HT1080 (cell line): ENCODE measurements at places on chromosomes 5 and 9. TPM values are rescaled to one million over a fixed set of nuclear protein-coding genes. Genes with fewer than 3 reads are reported as not detected.

Gene LCN9
- total RNA-seq: not detected in 2 replicates

DNA sequence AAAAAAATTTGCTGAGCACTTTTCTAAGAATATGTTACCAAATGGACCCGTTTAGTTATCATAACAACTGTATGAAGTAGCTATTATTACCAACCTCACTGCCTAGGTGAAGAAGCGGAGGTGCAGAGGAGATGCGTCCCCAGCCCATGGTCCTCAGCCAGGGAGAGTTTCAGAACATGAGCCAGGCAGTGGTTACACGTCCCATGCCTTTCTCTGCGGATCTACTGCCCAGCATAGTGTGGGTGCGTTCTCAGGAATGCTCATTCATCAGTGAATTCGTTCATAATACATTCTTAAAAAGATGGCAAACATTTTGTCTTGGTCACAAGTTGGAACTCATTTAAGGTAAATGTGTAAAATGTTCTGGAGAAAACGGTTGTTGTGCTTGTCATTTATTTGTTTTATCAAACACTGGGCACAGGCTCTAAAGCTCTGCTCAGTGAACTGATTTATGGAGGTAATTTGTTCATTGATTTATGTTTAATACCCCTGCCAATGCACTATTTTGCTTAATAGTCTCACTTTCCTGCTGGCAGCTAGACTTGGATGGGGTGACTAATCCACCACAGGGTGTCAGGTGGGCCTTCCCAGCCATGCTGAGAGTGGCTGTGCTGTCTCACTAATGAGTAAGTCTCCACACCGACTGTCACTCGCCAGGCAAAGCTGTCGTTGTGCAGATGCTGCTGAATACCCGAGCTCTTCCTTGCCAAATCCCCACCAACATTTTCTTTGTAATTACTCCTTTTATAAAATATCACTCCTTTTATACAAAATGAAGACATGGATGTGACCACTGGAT lies 248.8 kb downstream of the TENT4A start:
- DNase-seq: peak; percentile 40

Gene PHYHD1
- 0.16 TPM in 1 of 2 replicates, not detected in the other for total RNA-seq

DNA sequence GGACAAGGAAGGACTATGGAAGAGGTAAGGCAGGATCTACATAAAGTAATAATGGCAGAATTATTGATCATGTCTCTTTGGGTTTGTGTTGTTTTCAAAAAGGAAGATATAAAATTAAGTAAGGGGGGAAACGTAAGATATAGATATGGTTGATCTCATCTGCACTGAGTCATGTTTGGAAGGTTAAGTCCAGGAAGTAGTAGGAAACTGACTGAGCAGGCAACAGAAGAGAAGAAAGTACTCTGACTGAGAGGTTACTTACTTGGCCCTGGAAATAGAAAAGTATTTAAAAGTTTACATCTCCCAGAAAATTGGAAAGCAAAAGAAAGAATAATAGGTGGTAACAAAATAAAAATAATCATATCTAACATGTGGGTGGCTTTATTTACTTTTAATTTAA lies 405.3 kb upstream of the RGMB start:
- DNase-seq: peak; percentile 19

DNA sequence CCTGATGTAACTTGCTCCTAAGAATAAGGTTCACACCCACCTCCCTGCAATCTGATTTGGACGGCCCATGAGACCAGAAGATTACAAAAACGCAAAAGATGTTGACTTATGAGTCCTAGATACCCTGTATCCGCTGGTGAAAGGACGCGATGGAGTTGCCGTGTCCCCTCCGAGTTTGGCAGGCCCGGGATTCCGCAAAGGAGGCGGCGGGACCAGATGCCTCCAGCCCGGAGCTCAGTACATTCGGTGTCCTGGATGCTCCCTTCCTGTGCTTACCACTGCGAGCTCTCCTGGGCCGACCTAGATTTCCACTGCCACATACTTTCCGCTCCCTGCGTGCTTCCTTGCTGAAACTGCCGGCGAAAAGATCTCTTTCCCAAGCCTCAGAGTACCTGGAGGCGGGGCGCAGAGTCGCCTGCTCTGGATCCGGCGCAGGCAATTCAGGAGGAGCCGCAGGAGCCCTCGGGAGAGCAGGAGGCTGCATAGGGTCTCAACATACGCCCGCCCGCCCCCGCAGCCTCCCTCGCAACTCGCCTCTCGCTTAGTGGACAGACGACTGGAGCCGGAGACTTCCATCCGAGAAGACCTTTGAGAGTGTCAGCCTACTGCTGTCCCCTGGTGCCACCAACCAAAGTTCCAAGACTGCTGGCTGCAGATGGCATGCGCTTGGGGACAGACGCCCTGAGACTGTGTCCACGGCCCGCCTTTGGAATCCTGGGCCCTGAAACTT lies 39.8 kb downstream of the ANXA2R start:
- no peak for DNase-seq

GRCh38 chr5:170537451-170538095 lies 33.8 kb downstream of the KCNIP1 start:
- DNase-seq: no peak

Gene ICE1
- 31.5 and 38.1 TPM in 2 replicates for total RNA-seq

- no peak for DNase-seq
Measured at GRCh38 chr5:71937921-71938698, 169.2 kb upstream of the MAP1B start.

Gene ENTPD2
- not detected in 2 replicates for total RNA-seq

Gene BARHL1
- total RNA-seq: not detected in 2 replicates

Gene PRRX2
- not detected in 2 replicates for total RNA-seq

DNA sequence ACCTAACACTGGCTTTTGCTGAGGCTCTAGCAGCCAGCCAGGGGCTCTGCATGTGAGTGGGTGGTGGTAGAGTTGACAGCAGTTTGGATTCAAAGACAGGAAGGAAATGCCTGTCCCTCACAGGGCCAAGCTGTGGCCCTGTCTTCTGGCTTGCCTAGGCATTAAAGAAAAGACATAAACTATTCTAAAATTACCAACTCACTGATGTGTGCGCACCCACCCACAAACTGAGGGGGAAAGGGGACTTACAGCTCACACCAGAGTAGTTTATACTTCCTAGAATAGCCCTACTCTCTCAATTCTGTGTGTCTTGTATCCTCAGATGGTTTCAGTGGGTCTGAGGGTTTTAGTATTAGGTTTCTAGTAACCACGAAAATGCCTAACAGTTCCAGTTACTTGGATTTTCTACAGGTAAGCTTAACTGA lies 18.3 kb upstream of the IL13 start:
- DNase-seq: no peak

Gene TAS2R1
- total RNA-seq: not detected in 2 replicates

DNA sequence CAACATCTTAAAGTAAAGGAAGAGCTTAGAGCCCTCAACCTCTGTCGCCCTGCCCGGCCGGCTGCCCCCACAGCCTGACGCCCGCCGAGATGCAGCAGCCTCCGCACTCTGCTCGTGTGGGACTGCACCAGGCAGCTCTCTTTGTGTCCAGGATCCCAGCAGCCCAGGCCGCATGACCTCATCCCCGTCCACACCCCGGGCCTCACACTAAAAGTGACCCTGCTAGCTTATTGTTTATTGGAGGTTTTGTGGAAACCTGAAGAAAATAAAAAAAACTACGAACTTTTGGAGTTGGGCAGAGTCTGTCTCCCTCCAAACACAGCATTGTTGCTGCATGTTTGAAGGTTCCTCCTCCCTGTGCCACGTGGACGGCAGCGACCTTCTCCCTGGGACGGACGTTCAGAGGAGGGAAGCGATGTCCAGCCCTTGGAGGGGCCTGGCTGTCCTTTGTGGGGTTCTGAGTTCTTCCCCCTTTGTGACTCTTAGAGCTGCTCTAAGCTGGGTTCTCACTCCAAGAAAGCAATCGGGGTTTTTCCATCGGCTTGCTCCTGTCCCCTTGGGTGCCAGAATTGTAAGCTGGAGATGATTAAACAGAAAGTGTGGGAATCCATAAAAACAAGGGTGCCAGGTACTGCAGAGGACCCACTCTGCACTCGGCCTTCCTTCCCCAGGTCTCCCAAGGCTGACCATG lies 103.5 kb upstream of the COL5A1 start:
- no peak for DNase-seq

DNA sequence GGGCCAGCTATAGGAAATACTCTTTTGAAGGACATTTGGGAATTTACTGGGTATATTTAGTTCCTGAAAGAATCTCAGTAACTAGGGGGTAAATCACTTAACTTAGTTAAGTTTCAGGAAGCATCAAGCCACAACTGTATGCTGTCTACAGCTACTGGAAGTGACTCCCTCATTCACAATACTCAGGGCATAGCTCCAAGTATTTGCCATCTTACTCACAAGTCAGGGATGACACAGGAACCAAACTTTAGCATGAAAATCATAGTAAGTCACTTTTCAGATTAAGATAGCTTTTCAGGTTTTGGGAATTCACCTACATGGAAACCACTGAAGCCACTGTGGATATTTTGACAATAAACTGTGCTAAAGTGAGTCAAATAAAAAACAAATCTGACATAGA lies 242.4 kb upstream of the ATP10B start:
- peak; percentile 74 for DNase-seq

Gene PCDHGB1
- 0.53 and 1.4 TPM in 2 replicates for total RNA-seq

- peak; percentile 40 for DNase-seq
Measured at GRCh38 chr5:100950985-100951384, 47.9 kb upstream of the ST8SIA4 start.

DNA sequence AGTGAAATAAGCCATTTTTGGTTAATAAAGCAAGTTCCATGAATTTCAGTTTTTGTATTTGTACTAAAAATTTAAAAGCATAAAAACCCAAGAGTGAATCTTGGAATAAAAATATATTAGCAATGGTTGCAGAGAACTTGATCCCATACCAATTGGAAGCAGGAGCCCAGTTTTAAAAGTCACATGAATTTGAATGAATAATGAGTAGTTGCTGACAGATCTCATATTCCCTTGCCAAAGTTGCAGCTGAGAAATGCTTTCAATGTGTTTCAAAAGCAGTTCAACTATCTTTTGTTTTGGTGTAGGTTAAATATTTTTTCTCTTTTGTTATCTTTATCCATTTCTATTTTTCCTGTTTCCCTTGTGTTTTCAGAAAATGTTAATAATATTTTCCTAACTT lies 818.6 kb downstream of the CDH18 start:
- no peak for DNase-seq

Gene STK32A
- total RNA-seq: 0.39 and 0.87 TPM in 2 replicates

DNA sequence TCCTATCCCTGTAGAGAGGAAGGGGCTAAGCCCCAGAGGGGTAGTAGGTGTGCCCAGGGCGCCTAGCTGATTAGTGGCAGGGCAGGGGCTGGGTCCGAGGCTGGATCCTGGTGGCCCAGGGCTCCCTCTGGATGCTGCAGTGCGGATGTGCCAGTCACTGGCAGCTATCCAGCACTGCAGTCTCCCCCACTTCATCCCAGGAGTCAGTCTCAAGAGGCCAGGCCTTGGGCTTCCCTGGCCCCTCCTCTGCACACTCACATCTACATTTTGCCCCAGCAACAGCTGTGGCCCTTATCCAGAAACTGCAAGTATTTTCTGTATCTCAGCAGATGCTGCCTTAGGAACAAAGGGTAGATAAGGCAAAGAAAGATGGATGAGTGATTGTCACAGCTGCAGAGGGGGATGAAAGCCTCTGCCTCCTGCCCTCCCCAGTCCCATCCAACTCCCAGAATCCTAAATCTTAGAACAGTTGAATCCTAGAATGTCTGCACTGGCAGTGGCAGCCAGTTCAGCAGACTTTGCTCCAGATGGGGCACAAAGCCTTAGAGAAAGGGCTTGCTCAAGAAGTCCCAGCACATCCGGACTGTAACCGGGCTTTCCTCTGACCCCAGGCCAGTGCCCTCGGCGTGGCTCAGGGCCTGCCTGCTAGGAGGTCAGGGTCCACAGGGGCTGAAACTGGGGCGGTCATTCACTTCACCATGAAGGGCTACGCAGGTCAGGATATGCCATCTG lies 1.6 kb downstream of the ANXA6 start:
- peak; percentile 66 for DNase-seq

Gene RNF180
- 3.4 and 5.9 TPM in 2 replicates for total RNA-seq

- no peak for DNase-seq
Measured at GRCh38 chr9:128643519-128644300, 12.9 kb downstream of the DYNC2I2 start.

- no peak for DNase-seq
Measured at GRCh38 chr9:105658351-105658750, 3.9 kb upstream of the TAL2 start.

GRCh38 chr9:36840898-36841536 lies 193.1 kb downstream of the PAX5 start:
- DNase-seq: no peak
